ENCODE measurements at places on chromosomes 5 and 9.

GRCh38 chr5:77926337-77926736 lies 150.2 kb upstream of the TBCA start:
- no peak for DNase-seq

DNA sequence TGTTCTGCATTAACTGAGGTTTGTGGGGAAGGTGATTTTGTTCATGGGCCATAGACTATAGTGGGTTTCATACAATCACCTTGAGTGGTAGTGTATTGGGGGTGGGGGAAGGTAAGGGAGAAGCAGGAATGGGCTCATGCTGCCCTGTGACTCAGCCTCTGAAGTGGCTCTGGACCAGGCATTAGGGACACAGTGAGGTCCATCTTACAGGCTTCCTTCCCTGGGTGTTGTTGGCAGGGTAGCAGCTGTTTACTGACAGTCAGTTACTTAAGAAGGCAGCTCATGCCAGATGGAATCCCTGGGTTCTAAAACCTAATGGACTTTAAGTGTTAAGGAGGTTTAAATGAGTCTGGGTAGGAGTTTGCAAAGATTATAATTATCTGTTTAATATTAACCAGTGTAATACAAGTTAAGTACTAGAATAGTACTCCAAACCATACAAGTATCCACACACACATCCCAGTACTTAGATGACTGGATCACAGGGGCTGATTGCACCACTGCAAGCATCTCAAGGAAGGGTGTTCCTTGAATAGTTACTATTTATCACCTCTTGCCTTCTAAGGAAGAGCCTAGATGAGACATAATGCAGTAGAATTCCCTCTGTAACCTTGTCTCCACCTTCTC lies 59.3 kb downstream of the CAST start:
- DNase-seq = no peak

DNA sequence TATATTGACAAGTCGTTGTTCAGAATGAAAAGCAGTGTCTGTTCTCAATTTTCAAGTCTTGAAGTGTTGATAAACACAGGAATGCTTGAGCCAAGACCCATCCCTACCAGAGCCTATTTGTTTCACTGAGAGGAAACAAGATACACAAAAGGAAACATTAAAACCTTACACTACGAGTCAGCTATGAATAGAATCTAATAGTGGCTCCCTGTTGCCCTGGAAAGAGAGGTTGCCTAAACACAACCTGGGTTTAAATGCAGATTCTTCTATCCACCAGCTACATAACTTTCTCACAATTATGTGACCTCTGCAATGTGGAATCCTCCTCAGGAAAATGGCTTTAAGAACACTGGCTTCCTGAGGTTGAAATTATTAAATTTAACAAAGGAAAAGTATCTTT lies 29.1 kb upstream of the BNC2 start:
- no peak for DNase-seq

DNA sequence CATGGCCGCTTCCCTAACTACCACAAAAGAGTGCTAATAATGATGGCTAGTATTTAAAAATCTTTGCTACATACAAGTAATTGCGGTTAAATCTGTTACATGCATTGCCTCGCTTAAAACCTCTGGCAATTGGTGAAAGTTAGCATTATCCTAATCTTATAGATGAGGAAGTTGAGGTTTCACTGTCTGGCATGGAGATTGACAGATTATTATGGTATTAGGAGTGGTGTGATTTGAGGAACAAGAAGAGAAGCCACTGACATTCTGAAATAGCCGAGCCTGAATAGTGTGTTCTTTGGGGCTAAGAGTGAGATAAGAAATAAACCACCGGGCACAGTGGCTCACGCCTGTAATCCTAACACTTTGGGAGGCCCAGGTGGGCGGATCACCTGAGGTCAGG lies 45.3 kb upstream of the DPYSL3 start:
- no peak for DNase-seq

- no peak for DNase-seq
Measured at GRCh38 chr5:68644971-68645370, 429.4 kb downstream of the PIK3R1 start.

DNA sequence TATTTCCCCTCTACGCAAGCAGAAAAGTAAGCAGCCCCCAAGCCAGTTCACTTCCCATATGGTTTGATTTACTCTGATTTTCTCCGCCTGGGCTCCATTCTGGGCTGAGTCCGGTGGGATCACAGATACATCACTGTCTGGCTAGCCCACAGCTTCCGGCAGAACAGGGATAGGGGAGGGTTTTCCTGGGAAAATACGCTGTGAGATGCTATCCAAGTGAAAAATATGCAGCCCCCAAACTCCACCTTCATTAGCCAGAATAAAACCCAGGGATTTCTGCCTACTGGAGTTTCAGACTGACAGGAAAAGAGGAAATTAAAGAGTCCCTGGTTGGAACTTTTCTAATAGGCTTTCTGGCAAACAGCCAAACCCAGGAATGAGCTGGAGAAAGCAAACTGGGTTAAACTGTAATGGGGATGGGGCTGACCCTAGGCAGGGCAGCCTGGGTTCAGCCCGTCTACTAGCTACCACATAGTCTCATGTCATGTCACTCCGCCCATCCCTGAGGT lies 16.9 kb upstream of the NIPAL4 start:
- no peak for DNase-seq

- no peak for DNase-seq
Measured at GRCh38 chr5:172897481-172898217, 61.6 kb upstream of the RPL26L1 start.

DNA sequence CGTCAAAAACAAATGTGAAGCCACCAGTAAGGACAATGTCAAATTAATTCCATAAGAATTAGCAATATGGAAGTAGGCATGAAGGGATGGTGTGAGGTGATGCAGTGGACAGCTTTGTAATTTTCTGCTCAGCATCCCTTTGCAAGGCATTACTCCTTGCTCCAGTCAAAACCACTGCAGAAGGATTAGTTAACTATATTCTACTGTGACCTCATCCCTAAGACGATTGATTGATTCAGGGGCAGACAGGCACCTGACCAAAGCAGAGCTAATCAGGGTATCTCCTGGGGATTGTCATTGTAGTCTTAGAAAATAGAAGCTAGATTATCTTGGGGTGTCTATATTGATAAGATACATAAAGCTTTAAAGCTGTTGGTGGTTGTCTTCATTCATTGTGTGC lies 98.7 kb downstream of the NMUR2 start:
- DNase-seq = no peak

- DNase-seq = peak; percentile 2
Measured at GRCh38 chr5:92674321-92674720, 906.7 kb downstream of the NR2F1-AS1 start.

DNA sequence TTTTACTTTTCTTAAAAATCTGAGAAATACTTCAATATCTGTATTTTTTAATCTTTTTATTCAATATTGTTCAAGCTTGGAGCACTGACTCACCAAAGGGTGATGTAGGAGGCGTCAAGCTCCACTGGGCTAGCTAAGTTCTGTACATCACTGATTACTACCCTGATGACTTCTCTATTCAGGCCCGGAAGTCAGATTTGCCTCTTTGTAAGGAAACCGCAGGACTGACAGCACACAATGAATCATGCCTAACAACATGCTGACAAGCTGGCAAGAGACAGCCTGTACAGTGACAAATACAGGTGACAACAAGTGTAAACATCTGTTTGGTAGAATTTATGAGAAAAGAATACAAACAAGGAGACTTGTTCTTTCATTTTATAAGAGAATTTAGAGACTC lies 627.9 kb upstream of the RORB start:
- DNase-seq = no peak

DNA sequence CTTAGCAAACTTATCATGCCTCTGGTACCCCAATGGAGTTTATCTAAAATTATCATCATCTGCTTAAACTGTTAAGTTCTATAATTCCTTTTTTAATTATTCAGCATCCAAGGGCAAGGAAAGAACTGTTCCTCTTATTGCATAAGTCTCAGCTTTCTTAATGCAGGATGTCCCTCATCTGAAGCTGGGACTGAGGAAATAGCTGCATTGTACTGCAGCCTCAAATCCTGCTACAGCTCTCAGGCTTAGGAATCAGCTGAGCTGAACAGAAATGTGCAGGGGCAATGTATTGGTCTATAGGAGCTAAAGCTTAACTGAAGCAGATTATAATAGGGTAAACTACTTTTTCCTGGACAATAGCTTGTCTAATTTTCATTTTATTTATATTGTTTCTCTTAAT lies 48.0 kb downstream of the HAPLN1 start:
- no peak for DNase-seq

GRCh38 chr5:115977988-115978387 lies 15.7 kb downstream of the LVRN start:
- DNase-seq = no peak

DNA sequence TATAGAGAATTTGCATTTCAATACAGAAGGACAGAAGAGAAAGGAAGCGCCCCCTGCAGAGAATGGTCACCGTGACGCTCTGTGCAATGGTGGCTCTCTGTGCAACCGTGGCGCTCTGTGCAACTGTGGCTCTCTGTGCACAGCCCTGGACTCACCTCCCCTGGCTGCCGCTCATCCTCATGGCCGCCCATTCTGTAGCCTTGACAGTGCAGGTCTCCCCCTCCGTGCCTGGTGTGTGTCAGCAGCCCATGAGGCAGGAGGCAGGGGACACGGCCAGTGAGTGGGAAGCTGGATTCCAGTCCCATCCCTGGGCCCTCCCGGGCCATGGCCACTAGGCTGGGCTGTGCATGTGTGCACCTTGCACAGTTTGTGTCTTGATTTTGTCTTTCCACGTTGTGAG lies 12.0 kb downstream of the EXOC3 start:
- peak; percentile 39 for DNase-seq

DNA sequence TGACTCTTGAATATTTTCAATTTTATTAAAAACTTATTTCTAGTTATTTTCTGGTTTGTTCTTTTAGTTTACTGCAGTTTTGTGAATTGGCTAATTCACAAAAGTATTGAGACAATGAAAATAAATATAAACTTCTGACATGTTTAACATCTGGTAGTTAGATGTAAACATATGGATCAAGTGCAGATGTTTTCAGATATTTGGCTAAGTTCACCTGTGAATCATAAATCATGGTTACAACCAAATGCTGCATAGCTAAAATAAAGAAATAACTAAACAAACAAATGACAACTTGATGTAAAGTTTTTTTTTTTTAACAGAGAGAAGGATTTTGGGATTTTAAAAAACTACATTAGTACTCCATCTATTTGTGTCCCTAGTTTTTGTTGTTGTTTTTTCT lies 484.6 kb downstream of the SLCO4C1 start:
- DNase-seq = no peak

GRCh38 chr9:80326105-80326504 lies 754.3 kb downstream of the TLE4 start:
- DNase-seq = no peak

- DNase-seq = no peak
Measured at GRCh38 chr9:129007035-129007765, 20.9 kb downstream of the SH3GLB2 start.

GRCh38 chr9:113462781-113463286 lies 693 bp upstream of the RGS3 start:
- DNase-seq = no peak

DNA sequence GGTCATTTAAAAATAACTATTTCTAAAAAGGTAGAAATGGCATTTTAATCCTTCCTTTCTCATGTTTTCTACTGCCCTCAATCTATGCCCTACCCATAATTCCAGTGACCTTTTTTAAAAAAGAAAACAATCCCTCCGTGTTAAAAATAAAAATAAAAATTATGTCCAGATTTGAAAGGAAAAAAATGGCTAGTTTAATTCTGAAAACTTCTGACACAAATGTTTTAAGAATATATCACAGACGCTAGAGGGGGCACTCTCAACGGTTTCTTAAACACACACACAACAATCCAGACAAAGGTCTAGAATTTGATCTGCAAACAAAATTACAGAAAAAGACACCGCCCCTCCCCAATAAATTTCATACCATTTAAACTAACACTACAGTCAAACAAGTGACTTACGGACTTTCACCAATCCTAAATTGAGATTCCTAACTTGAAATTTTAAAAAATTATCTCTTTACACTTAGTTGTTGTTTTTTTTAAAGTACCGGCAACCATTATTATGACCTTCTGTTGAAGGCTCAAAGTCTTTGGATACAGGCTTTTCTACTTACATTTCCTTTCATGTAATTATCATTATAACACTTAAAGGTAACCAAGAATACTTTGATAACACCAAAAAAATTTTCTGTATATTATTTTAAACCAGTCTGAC lies 38.2 kb downstream of the CLINT1 start:
- DNase-seq = peak; percentile 75

DNA sequence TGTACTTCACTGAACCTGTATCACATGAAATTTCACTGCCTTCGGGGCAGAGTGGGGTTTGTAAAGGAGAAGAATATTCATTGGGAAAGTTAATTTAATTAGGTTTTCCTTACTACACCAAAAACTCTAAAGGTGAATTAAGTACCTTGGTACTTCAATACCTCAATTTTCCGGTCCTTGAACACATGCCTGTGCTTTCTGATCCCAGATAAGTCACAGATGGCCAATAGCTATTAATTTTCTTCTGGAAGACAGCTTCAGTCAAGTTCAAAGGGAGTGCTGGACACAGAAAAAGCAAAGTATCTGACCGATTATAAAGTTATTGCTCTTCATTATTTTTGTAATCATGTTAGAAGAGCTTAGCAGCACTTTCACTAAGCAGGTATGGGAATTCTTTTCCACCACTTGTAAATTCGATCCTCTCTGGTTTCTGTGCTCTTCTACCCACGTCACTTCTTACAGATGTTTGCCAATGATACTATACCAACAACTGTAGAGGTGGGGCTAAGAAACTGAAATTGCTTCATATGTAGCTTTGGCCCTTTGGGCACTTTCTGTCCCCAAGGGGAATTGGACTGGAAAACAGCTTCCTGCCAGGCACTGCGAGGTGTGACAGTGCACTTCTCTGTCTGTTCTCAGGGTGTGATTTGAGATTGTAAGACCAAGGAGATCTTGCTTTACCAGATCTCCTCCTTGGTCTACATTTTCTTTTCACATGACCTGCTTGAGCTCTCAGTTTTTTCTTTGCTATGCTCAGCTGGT lies 164.0 kb downstream of the CCDC192 start:
- no peak for DNase-seq

- peak; percentile 38 for DNase-seq
Measured at GRCh38 chr5:138716456-138716924, 36.7 kb upstream of the CTNNA1 start.

- no peak for DNase-seq
Measured at GRCh38 chr5:40397091-40397490, 282.6 kb upstream of the PTGER4 start.

DNA sequence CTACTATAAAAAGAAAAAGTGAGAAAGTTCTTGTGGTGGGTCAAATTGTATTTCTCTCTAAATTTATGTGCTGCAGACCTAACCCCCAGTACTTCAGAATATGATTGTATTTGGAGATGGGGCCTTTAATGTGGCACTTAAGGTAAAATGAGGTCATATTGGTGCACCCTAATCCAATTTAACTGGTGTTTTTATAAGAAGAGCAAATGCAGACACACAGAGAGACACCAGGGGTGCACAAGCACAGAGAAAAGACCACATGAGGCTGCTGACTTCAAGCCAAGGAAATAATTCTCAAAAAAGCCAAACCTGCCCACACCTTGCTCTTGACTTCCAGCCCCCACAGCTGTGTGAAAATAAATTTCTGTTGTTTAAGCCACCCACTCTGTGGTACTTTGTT lies 80.2 kb upstream of the HTR4 start:
- no peak for DNase-seq
